D721Med (cell line): ENCODE measurements at places on chromosomes 12 and 14.

DNA sequence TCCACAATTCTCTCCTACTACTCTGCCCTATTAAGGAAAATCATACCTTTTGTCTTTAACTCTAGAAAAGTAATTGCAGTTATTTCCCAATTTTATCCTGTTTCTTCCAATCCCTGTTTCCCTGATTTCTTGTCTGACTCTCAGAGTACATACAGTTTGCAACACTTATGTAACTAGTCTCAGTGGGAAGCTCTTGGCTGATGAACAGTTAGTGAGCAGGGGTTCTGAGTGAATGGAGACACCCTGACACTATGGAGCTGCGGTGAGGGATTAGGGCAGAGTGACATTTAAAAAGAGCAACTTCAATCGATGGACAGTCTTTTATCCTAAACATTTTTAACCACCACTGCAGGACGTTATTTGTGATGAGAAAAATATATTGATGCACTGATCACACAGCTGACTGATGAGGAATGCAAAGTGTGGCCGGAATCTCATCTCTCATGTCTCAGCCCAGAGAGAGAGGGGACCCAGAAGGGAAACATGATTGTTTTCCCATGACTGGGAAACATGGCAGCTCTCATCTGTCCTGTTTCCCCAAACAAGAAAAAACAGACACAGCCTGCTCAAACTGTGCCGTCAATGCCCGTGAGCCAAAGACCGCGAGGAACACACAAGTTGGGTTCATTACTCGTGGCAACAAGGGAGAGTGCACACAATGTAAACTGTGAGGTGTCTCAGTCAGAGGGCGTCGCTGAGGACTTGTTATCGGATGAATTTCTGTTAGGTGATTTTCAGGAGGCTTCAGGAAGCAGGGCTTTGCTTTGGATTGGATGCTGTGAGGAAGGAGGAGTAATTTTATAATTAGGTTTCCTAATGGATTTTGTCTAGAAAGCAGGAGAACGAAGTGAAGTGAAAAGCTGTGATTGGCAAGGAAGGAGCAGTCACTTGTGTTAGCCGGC is 5.2 kb upstream of the SLC6A13 start:
- no peak for DNase-seq

DNA sequence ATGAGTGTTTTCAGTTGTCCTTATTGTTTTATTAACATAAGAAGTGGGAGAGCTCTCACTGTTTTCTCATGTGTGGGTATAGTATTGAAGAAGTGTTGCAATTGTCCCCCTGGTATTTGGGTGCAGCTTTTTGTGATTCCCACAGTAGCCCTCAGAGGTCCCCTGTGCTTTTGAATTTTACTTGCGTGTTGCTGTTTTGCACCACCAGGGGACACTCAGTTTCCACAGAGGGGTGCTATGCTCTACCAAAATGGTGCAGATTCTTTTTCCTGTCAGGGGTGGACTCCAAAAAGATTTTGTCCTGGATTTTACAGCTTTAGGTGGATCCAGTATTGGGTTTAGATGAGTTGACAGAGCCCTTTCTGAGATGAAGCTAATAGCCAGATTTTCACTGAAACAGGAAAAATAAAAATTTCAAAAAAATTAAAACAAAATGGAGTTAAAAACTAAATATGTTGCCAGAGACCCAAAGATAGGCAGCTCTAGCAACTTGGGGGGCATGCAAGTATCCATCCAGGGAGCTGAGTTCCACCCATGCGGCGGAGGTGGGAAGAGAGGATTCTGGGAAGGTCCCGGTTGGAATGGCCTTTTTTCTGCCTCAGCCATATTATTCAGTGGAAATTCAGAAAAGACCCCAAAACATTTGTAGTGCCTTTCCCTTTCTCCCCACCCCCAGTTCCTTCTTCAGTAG is 50.2 kb downstream of the TTLL5 start:
- DNase-seq = no peak

GRCh38 chr14:81211844-81212243 is 8.9 kb downstream of the GTF2A1 start:
- DNase-seq = no peak

GRCh38 chr14:89841851-89842250 is 112.7 kb downstream of the EFCAB11 start:
- DNase-seq = no peak

GRCh38 chr12:81627336-81628189 is 131.6 kb downstream of the PPFIA2 start:
- DNase-seq = no peak

DNA sequence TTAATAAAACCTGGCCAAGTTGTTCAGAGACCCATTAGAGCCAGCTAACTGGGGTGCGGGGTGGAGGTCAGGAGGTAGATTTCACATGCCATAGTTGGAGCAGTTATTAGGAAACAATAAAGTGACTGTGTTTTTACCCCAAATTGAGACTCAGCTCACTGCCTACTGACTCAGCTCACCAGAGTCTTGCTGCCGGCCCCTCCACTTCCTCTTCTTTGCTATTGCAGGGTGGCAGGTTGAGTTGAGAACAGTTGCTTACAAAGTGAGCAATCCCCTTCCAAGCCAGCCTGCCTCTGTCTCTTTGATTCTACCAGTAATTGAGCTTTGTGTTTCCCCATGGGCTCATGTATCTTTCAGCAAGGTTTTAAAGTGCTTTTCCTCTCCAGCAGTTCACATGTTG is 12.9 kb downstream of the ST8SIA1 start:
- DNase-seq = no peak

- no peak for DNase-seq
Measured at GRCh38 chr14:96630281-96630680, 128.1 kb downstream of the PAPOLA start.

GRCh38 chr12:52837413-52837741 is 3.3 kb upstream of the KRT79 start:
- DNase-seq = no peak

- no peak for DNase-seq
Measured at GRCh38 chr12:40874868-40875267, 182.6 kb downstream of the CNTN1 start.

- DNase-seq = no peak
Measured at GRCh38 chr14:45112896-45113781, 21.1 kb downstream of the FKBP3 start.

GRCh38 chr12:55830601-55831446 is 1.4 kb upstream of the DNAJC14 start:
- DNase-seq = peak; percentile 59

DNA sequence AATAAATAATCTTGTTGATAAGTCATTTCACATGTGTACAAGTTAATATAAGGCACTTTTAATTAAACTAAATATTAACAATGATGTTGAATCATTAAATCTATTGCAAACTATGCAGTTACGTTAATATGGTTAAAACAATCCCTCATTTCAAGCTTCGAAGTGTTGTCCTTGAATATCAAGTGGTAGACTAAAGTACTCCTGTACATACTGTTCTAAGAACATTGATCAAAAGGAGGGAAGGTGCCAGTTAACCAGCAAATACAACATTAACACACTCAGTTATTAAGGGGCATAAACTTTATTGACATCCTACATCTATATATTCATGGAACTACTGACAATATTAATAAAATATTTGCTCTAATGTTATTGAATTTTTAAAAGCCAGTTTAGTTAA is 8.7 kb downstream of the BCAT1 start:
- no peak for DNase-seq

GRCh38 chr14:40630471-40630870 is 976.2 kb upstream of the LRFN5 start:
- no peak for DNase-seq

GRCh38 chr12:27524839-27525753 is 1.1 kb downstream of the PPFIBP1 start:
- no peak for DNase-seq

DNA sequence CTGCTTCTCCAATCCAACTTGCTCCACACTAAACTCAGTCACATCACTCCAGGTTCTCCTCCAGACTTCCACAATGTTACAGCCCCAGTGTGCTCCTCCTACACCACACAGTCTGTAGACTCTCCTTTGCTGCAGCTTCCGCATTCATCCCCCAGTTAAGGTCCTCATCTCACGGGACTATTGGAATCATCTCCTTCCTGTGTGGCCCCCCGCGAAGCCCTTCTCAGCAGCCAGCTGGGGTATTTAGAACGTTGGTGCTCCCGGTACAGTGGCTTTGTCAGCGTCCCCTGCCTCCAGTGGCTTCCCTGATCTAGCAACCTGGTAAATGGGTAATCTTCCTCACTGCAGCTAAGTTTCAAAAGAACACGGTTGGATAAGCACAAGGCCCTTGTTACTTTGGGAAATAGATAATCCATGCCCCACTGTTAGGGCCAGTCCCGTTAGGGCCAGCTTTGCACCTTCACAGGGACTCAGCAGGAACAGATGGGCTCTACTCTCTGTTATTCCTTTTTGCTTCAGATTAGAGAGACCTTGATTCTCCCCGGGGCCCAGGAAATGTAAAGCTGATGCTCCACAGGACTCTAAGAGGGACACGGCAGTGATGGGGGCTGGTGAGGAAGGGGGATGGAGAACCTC is 823 bp upstream of the TSPAN11 start:
- DNase-seq = no peak

- DNase-seq = no peak
Measured at GRCh38 chr12:115017346-115017745, 333.4 kb upstream of the TBX3 start.

DNA sequence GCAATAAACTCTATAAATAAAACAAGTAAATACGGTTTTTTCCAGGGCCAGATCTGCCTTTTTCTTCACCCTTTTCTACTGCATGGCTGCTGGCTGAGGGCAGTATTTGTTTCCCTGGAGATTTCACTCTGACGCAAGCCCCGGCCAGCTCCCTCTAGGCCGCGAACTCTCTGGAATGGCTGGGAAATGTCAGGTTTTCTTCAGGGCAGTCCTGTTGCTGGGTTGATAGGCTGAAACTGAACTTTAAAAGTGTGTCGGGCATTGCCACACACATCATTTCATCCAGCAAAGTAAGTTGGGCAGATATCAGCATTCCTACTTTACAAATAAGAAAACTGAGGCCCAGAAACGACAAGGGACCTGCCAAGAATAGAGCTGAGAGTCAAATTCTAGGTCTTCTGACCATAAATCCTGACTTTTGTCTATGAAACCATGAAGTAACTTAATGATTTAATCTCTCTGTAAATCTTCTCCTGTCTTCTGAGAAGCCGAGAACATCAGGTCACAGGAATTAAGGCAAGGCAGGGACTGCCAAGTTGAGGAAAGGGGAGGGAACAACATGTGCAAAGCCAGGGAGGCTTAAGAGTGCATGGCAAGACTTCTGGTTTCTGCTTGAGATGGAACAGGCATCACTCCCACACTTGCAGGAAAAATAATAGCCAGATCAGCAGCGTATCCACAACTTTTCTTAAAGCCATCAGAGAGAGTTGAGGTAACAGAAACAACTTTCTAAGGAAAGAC is 205.0 kb upstream of the CCDC196 start:
- no peak for DNase-seq

DNA sequence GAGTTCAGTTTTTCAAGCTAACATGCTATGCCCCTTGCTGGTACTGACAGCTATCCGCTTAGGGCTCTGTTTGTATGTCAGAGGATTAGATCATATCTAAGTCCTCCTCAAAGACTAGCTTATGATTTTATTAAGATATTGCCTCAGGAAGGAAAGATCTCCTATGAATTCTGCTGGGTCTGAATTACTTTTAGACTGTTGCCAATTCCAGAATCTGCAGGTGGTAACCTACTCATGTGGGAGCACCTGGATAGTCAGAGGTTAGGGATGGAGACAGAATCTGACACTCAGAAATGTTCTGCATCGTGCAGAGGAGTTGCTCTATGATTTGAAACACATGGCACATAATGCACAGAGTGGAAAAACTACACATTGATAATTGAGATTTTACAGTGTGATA is 843.4 kb downstream of the SLC6A15 start:
- no peak for DNase-seq

GRCh38 chr14:52086711-52087110 is 17.9 kb upstream of the NID2 start:
- DNase-seq = no peak

GRCh38 chr12:50483488-50483887 is 21.3 kb upstream of the DIP2B start:
- no peak for DNase-seq

DNA sequence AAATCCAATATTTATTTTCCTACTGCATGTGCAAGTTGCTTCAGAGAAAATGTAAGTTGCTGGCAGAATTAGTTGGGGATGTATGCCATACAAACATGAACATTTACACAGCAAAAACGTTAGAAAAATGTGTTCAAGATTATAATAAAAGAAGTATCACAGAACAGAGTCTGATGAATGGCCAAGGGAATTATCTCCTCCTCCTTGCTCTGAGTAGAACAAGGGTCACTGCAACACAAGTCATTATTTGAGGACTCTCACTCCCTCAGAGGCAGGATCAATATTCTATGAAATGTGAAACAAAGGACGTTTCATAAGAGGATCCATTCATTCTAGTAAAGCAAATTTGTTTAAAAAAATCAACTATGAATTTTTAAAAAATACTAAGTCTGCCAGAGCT is 177.8 kb downstream of the PRKD1 start:
- no peak for DNase-seq

- DNase-seq = no peak
Measured at GRCh38 chr14:92768795-92769194, 20.4 kb upstream of the LGMN start.

DNA sequence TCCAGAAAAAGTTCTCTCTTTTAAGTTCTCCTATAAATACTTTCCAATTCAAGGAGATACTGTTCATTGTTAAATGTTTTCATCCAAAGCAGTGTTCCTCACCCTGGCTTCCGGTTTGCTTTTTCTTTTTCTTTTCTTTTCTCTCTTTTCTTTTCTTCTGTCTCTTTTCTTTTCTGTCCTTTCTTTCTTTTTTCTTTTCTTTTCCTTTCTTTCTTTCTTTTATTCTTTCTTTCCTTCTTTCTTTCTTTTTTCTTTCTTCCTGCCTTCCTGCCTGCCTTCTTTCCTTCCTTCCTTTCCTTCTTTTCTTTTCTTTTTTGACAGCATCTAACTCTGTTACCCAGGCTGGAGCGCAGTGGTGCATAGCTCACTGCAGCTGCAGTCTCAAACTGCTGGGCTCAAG is 75.8 kb downstream of the PPM1A start:
- DNase-seq = no peak

- DNase-seq = no peak
Measured at GRCh38 chr12:95351748-95352147, 122.2 kb upstream of the METAP2 start.

GRCh38 chr14:53529519-53529918 is 376.4 kb upstream of the DDHD1 start:
- DNase-seq = no peak

DNA sequence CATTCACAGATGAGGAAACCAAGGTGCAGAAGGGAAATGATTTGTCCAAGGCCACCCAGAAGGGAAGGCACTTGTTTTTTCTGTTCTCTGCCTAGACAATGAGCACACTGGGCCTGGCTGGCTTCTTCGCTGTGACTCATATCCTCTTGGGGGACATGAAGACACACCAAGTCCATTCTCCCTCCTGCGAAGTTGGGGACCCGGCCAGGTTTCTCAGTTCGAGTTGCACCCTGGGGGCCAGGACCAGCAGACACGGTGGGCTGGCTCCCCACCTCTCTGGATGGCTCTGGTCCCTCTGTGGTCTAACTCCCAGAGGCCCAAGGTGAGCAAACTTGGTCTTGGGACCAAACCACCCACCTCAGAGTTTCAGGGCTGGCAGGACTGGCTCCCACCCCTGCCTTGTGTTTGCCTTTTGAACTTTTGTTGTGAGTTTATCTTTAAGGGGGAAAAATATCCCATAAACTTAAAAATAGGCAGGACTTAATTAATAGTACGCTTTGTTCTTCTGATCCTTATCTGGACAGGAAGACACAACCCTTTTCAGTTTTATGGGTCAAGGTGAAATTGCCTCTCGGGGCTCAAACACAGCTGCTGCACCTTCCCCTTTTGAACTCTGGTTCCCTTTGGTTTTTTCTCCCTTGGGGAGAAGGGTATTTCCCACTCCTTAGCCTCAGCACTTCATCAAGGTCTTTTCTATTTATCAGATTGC is 9.0 kb upstream of the MLEC start:
- no peak for DNase-seq

- no peak for DNase-seq
Measured at GRCh38 chr14:67446371-67447032, 34.5 kb upstream of the PLEK2 start.
